Brain (organoid and tissue), 16 donors: ENCODE measurements at places on chromosomes 16 and 17. TPM values are rescaled to one million over a fixed set of nuclear protein-coding genes. Genes with fewer than 3 reads are reported as not detected.

Gene KSR1
- polyA plus RNA-seq = 12.5 TPM

Gene PDK2
- 80.8 TPM for polyA plus RNA-seq

Gene ETV4
- 1.3 TPM for polyA plus RNA-seq

Gene CDH1
- 148 TPM for polyA plus RNA-seq

Gene FBF1
- polyA plus RNA-seq = 10.6 TPM

Gene PDPK1
- polyA plus RNA-seq = 22.3 TPM

Gene AGRP
- 0.49 TPM for polyA plus RNA-seq

Gene TMEM98
- polyA plus RNA-seq = 140 TPM

Gene MYLK3
- polyA plus RNA-seq = 0.98 TPM

Gene CCL4
- 0.80 TPM for polyA plus RNA-seq

Gene TEX14
- 0.36 TPM for polyA plus RNA-seq

Gene SLFN14
- not detected for polyA plus RNA-seq

Gene C17orf100
- polyA plus RNA-seq = 12.3 TPM

Gene RAB26
- 13.7 TPM for polyA plus RNA-seq

Gene TBC1D3H
- not detected for polyA plus RNA-seq

Gene RAC3
- 65.2 TPM for polyA plus RNA-seq

Gene TERB1
- not detected for polyA plus RNA-seq

Gene RNF43
- polyA plus RNA-seq = 0.56 TPM

Gene NUTF2
- 181 TPM for polyA plus RNA-seq

Gene DOC2A
- polyA plus RNA-seq = 23.1 TPM

Gene KRT25
- not detected for polyA plus RNA-seq

Gene UMOD
- polyA plus RNA-seq = not detected

Gene AXIN1
- 21.6 TPM for polyA plus RNA-seq

Gene CHST5
- 0.49 TPM for polyA plus RNA-seq

Gene USP22
- polyA plus RNA-seq = 199 TPM

Gene TMEM235
- polyA plus RNA-seq = 9.8 TPM

Gene CNTD1
- polyA plus RNA-seq = 0.31 TPM

Gene ERCC4
- 5.0 TPM for polyA plus RNA-seq

Gene MPO
- polyA plus RNA-seq = 0.88 TPM

Gene CES4A
- 4.1 TPM for polyA plus RNA-seq

Gene VTN
- polyA plus RNA-seq = 0.56 TPM
